Spinal cord (tissue), 10 donors: ENCODE measurements at places on chromosomes 11 and 22.

- DNase-seq, result no peak
These were observed 2.1 kb upstream of the DLAT start for GRCh38 chr11:112023104-112023503.

DNA sequence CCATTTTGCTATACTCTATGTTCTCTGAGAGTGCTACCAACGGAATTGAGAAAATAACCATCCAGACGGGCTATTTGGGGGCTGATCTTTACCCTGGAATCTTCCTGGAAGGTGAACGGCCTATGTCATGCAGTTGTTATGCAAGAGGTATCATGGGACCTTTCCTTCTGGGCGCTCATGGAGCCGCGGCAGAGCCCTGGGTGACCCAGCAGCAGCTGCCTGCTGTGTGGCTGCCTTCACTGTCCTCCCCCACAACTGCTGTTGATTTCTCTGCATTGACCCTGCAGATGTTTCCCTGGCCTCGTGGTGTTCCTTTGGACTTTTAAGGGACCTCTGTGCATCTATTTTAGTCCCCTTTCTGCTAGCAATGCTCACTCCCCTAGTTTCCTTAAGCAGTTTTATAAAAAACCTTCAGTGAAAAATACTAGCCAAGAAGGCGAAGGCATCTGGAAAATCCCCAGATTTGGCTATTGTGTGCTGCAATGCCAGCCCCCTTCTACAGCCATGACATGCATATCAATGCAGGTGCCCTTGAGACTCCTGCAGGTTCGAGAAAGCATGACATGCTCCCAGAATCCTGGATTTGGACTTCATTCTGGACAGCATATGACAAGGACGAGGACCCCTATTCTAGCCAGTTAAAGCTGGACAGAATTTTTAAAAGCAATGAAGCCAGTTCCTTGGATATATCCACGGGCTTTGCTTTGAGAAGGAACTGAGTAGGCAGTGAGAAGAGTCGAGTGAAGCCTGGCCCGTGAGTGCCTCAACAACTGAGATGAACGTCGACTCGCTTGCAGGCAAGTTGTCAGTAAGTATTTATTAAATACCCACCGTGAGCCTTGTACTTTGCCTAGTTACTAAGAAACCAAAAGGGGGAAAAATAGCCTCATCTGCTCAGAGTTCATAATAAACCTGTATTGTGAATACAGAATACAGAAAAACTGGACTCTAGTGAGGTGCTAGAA lies at the start of gene SLC25A18:
TSS of gene SLC25A18 (plus strand) at position 593 of the 965 bp plus-strand sequence. CDS start 16,447 bp downstream, outside the sequence.
- DNase-seq, result no peak

DNA sequence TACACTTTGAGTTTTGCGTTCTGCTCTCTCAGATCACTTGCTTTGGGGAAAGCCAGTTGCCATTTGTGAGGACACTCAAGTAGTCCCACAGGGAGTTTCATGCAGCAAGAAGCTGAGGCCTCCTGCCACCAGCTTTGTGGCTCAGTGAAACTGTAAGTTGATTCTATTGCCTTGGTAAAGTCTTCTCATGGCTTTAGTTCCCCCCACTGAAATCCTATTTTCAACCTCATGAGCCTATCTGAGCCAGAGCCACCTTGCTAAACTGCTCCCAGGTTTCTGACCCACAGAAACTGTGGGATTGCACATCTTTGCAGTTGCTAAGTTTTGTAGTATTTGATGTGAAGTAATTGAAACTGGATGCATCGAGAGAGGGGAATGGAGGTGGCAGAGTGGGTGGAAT lies 85.4 kb upstream of the TOP3B start:
- no peak for DNase-seq

DNA sequence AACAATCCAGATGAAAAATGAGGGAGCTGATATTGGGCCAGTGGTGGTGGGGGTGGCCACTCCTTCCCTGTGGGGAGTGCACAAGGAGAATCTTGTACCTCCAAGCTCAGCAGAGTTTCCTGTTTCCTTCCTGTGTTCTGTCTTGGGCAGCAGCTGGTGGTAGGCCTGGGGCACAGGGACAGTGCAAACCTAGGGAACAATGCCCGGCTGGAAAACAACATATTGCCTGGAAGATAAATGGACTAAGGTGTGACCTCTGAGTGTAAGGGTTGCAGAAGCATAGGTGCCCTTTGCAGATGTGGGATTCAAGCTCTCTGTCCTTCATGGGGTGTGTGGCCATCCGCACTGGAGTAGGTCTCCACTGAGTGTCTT lies 5.8 kb upstream of the JAM3 start:
- DNase-seq, result no peak

DNA sequence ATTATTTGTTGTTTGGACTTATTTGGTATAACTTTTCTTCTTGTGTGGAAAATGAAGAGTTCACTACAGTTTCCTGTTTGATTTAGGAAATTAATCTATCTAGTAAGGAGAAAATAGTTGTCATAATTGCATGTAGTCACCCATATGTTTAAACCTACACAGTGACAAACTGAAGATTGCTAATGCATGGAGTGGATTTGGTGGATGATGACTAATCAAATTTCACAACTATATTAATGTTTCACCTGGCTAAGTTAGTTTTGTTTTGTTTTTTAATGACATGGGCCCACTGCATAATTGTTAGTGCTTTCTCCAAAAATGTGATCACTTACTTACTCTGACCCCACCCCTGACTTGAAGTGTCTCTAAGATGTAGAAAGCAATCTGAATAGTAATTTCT lies 170.6 kb downstream of the DYNC2H1 start:
- DNase-seq, result no peak
